Activated CD4-positive, alpha-beta T cell treated with anti-CD3 and anti-CD28 coated beads, Interleukin-2, amount 10 ng/mL, durations not matched to agents 7 days and 5 days (primary cell): ENCODE measurements at places on chromosomes 5 and 9. TPM values are rescaled to one million over a fixed set of nuclear protein-coding genes. Genes with fewer than 3 reads are reported as not detected.

DNA sequence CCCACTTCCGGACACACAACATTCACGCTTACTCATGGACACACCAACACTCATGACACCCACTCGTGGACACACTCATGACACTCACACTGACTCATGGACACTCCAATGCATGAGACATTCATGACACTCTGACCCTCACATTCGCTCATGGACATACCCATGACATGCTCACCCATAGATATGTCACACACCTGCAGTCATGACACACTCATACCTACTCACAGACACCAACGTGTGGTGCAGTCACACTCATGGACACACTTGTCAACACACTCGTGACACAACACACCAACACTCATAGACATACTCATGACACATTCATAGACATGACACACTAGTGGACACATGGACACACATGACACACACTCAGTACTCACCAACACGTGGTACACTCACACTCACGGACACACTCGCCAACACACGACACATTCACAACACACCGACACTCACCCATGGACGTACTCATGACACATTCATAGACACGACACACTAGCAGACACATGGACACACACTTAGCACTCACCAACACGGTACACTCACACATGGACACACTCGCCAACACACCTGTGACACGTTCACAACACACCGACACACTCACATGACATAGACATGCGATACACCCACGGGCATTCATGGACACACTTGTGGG lies 73.4 kb downstream of the PHF2 start:
- no peak for DNase-seq

- no peak for DNase-seq
Measured at GRCh38 chr5:80867233-80867632, 92.9 kb upstream of the RASGRF2 start.

DNA sequence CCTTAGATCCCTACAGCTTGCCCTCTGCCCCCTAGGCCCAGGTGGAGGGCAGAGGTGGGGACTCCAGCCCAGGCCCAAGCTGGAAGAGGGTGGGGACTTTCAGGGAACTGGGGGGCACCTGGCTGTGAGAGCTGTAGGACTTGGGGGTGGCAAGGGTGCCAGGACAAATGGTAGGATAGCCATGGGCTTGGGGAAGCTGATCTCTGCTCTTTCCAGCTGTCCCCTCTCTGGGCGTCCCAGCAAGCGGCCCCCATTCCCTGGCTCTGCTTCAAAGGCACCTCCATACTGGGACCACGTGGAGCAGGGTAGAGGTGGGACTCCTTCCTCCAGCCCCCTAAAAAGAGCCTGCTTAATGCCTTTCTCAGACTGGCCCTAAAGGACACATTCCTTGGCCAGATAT lies 385 bp downstream of the LTC4S start:
- DNase-seq, result no peak

DNA sequence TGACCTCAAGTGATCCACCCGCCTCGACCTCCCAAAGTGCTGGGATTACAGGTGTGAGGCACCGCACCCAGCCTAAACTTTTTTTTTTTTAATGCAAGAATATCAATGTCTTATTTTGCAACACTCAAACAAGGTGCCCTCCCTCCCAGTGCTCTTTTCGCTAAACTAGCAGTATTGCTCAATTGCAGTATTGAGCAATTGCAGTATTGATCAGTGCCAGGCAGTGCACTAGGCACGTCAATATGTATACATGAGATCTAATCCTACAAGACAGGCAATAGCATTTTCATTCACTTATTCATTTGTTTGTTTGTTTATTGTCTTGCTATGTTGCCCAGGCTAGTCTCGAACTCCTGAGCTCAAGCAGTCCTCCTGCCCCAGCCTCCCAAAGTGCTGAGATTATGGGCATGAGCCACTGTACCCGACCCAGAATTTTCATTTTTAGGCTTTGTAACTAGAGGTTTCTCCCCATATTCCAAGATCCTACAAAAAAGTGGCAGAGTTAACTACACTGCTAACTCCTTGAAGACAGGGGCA lies 94.5 kb downstream of the TTLL11 start:
- no peak for DNase-seq

DNA sequence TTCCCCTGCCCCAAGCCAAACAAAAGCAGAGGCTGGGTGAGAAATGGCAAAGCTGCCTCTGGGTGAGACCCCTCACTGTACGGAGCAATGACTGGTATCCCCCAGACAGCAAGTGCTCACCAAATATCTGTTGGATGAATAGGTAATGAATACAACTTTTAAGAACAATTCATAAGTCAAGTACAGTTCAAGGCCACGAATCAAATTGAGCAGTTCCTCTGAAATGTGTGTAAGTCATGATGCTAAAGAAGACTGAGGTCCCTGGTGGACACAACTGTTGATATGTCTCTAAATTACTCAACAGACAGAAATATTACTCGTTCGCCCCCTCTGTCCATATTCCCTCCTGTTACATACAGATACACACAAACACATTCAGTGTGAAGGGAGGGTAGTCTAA lies 160.7 kb downstream of the GLIS3 start:
- DNase-seq, result no peak

DNA sequence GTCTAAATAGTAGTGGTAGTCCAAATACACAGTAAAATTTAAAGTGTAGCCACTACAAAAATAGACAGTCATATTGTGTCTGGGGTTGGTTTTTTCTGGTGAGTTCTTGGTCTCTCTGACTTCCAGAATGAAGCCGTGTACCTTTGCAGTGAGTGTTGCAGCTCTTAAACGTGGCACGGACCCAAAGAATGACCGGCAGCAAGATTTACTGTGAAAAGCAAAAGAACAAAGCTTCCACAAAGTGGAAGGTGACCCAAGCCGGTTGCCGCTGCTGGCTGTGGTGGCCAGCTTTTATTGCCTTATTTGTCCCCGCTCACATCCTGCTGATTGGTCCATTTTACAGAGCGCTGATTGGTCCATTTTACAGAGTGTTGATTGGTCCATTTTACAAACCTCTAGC lies 188.7 kb downstream of the ZNF608 start:
- no peak for DNase-seq

- peak; percentile 3 for DNase-seq
Measured at GRCh38 chr5:150079909-150080461, 6.4 kb downstream of the CSF1R start.

- peak; percentile 16 for DNase-seq
Measured at GRCh38 chr5:79800979-79801827, 111.6 kb downstream of the CMYA5 start.

GRCh38 chr5:94810281-94810680 lies 191.8 kb downstream of the SLF1 start:
- no peak for DNase-seq

DNA sequence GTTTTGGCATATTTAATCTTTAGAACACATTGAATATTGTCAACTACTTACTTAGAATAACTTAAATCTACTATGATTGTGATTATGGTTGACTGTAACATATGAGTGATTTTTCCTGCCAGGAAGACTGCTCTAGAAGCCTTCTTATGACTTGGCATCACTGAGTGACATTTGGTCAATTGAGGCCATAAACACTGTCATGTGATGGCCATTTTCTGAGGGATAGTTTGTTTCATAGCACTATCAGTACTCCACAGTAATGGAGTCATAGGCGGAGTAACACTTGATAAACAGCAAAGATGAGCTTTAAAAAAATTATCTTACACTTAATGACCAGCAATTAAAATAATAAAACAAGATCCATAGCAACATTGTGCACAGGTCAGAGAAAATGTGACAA lies 31.0 kb downstream of the C9orf40 start:
- DNase-seq, result no peak

DNA sequence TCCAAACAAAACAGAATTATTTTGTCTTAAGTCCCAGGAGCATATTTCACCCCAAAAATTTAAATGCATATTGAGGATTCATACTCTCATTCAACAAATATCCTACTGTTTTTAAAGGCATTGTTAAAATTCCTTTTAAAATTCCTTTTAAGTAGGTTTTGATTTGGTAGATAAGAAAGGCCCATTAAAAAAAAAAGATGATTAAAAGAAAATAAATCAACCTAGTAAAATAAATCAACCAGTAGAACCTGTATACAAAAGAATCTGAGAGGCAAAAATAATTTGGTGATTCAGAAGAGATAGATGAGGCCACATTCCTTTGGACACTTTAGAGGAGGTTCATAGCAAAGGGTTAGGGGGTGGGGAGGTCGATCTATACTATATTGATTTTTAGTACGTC lies 585.3 kb upstream of the TLE4 start:
- DNase-seq, result no peak

GRCh38 chr5:17123010-17123409 lies 94.4 kb upstream of the BASP1 start:
- no peak for DNase-seq

DNA sequence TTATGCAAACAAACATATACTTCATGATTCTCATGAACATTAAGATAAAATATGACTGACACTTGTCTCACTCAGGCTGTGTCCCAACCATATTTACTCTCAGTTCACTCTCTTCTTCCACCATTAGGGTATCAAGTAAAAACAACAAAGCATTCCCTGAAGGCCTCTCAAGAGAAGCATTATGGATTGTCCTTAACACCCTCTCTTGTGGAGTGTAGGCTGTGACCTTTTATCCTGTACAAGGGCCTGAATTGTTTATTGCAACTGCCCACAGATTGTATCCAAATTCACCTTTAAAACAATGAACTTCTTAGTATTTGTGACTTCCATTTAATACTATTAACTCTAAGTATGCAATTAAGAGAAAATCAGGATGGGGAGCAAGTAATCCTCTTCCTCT lies 78.1 kb downstream of the RICTOR start:
- no peak for DNase-seq

DNA sequence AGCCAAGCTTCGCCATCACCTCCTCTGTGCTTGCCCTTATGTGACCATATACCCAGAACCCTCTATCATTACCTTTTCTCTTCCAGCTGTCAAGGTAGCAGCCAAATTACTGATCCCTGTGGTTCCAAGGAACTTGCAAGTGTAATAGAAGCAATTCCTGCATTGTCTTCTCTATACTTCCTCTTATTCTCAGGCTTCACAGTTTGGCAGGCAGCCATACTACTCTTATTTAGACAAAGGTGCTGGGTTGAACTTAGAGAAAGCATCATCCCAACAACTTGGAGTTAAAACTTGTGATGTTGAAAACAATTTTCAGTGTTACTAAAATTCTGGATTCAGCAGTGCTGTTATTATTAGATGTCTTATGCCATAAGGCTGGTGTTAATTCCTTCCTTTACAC lies 93.2 kb downstream of the NLN start:
- no peak for DNase-seq

Gene STPG3
- total RNA-seq, result not detected

Gene CCL27
- total RNA-seq, result not detected

Gene FUBP3
- 34.5 TPM for total RNA-seq

Gene RETREG1
- total RNA-seq, result 48.4 TPM

Gene DCANP1
- total RNA-seq, result not detected

Gene SLC34A3
- not detected for total RNA-seq

Gene CATSPER3
- 1.2 TPM for total RNA-seq

Gene LEAP2
- total RNA-seq, result 3.2 TPM

Gene RANBP3L
- not detected for total RNA-seq

Gene MARCOL
- total RNA-seq, result not detected
